ENCODE measurements at places on chromosomes 12 and 14.

- DNase-seq, result no peak
Measured at GRCh38 chr12:13147688-13148484, 44.4 kb upstream of the GSG1 start.

DNA sequence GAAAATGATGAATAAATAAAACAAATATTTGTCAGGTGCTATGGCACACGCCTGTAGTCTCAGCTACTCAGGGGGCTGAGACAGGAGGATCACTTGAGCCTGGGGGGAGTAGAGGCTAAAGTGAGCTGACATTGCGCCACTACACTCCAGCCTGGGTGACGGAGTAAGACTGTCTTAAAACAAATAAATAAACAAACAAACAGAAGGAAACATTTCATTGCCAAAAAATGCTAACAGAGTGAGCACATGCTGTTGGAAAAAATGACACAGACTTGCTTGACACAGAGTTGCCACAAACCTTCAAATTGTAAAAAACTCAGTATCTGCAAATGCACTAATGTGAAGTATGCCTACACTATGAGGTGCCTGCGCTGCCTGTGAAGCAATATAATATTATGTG is 50.8 kb upstream of the AP4S1 start:
- no peak for DNase-seq

GRCh38 chr14:42806909-42807315 is 1200.2 kb downstream of the LRFN5 start:
- peak; percentile 31 for DNase-seq

DNA sequence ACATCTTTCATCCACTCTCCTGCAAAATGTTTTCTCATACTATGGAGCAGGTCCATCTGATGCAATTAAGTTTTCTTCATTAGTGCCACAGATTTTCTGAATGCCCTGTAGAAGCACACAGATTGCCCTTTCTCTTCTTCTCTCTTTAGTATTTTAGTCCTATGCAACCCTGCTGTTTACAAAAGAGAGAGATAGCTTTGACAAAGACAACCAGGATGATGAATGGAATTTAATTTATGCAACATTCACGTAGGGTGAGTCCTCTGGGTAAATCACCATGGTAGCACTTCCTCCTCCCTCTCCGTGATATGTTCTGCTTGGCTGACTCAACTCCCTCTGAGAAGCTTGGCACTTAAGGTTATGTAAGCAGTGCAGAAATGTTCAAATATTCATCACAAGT is 400.9 kb upstream of the PDE3A start:
- peak; percentile 94 for DNase-seq

DNA sequence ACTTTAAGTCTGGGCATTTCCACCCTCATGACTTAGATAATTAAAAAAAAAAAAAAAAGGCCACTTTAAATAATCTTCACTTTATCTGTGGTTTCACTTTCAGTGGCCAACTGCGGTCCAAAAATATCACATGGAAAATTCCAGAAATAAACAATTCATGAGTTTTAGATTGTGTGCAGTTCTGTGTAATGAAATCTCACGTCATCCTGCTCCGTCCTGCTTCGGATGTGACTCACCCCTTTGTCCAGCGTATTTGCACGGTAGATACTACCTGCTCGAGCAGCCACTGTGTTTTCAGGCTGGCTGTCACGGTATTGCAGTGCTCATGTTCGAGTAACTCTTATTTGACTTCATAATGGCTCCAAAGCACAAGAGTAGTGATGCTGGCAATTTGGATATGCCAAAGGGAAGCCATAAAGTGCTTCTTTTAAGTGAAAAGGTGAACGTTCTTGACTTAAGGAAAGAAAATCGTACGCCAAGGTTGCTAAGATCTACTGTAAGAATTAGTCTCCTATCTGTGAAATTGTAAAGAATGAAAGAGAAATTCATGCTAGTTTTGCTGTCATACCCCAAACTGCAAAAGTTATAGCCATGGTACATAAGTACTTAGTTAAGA is 2.4 kb downstream of the E2F7 start:
- no peak for DNase-seq

DNA sequence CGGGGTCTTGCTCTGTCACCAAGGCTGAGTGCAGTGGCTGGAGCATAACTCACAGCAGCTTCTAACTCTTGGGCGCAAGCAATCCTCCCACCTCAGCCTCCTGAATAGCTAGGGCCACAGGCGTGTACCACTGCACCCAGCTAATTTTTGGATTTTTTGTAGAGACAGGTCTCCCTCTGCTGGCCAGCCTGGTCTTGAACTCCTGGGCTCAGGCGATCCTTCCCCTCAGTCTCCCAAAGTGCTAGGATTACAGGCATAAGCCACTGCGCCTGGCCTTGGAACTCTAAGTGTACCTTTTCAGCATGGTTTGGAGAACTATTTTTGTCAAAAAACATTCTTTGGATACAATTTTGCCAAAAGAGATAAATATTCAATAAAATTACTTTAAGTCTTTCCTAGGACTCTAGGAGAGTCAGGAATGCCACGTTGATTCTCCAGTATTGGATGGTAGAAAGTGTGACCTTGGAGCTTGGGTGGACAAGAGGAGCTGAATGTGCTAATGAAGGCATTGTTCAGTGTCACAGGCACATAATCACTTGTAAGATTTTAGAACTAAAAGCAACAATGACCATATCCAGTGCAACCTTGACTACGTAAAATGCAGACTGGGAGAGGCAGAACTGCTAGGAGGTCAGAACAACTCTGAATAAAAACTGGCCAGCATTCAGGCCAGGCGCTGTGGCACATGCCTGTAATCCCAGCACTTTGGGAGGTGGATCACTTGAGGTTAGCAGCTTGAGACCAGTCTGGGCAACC is 2.8 kb downstream of the SRSF9 start:
- no peak for DNase-seq

DNA sequence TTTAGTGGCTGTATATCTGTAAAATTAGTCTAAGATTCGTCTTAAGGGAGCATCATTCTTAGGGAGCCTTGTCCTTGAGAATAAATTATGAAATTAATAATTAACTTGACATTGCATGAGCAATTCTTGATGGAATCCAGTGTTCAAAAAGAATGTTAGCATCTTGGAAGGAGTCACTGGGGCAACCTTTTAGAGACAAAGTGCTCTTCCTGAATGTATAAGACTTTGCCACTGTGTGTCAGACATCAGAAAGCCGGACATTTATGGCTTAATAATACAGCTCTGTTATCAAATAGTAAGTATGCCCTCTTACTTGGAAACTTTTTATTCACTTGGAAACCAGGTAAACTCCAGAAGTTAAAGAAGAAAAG is 83.3 kb downstream of the CCER1 start:
- DNase-seq, result no peak

GRCh38 chr14:81176241-81176640 is 44.5 kb downstream of the GTF2A1 start:
- no peak for DNase-seq

DNA sequence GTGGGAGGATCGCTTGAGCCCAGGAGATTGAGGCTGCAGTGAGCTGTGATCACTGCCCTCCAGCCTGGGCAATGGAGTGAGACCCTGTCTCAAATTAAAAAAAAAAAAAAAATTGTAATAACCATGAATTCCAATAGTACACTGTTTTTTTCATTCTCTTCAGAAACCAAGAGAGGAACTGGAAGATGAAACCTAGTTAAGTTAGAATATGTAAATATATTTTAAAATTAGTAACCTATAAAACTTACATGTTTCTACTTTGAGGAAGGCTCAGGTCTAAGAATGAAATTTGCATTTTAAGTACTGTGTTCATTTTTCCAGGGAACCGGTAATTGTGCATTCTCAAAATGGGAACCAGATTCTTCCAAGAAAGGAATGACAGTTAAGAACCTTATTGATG is 18.8 kb downstream of the KNTC1 start:
- DNase-seq, result no peak

GRCh38 chr14:38207377-38207735 is 348 bp upstream of the SSTR1 start:
- DNase-seq, result no peak

GRCh38 chr12:128823916-128824839 is at the start of gene SLC15A4:
TSS of gene SLC15A4 (minus strand) at chr12:128823958. CDS start at chr12:128823943, 15 bp downstream.
- DNase-seq, result peak; percentile 21

DNA sequence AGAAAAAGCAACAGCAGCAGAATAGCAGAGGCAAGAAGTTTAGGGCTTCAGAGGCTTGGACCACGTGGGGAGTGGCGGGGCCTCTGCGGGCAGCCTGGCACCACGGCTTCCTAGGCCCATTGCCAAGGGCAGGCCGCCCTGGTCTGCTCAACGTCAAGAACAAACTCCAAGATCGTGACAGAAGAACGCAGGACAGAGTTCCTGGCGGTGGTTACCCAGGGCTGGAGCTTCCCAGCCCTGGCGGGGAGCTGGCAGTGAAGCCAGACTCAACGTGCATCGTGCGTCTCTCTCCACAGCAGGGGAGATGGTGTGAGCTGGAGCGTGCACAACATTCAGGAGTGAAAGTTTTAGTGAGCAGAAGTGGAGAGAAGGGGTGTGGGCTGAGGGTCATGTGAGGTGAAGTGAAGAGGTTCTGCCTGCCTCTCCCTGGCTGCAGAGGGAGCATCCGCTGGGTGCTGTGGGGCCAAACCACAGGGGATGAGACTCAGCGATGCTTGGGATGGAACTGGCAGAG is 13.9 kb upstream of the CACNA2D4 start:
- DNase-seq, result no peak

GRCh38 chr14:62251237-62251636 is 489.0 kb downstream of the SNAPC1 start:
- no peak for DNase-seq
